ENCODE measurements at places on chromosomes 13 and 19. TPM values are rescaled to one million over a fixed set of nuclear protein-coding genes. Genes with fewer than 3 reads are reported as not detected.

ANGPTL4 gene
- polyA plus RNA-seq = 10.5 TPM

WTIP gene
- polyA plus RNA-seq = 12.8 TPM

GRCh38 chr19:29833614-29834261 lies 21.9 kb downstream of the CCNE1 start:
- DNase-seq = no peak

DNA sequence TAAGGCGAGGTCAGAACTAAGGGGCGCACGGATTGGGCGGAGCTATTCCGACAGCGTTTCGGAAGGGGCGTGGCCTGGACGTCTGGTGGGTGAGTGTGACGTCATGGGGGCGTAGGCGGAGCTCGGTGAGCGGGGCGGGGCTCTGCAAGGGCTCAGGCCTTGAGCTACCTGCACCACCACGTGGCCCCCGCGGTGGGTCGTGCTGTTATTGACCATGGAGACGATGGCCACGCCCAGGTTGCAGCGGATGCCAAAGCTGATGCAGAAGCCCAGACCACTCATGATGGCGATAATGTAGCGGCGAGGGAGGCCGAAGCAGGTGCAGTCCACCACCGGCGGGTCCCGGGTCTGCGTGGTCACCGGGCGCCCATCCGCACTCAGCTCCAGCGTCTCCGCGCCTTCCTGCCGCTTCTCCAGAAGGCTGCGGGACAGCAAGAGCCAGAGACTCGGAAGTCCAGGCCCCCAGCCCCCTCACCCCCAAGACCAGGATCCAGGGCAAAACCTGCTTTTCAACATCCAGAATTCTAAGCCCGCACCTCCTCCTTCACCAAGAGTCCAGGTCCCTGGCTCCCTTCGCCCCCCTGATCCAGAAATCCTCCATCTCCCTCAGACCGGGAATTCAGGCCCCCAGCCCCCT lies 4.8 kb downstream of the SLC17A7 start:
- DNase-seq = no peak

DNA sequence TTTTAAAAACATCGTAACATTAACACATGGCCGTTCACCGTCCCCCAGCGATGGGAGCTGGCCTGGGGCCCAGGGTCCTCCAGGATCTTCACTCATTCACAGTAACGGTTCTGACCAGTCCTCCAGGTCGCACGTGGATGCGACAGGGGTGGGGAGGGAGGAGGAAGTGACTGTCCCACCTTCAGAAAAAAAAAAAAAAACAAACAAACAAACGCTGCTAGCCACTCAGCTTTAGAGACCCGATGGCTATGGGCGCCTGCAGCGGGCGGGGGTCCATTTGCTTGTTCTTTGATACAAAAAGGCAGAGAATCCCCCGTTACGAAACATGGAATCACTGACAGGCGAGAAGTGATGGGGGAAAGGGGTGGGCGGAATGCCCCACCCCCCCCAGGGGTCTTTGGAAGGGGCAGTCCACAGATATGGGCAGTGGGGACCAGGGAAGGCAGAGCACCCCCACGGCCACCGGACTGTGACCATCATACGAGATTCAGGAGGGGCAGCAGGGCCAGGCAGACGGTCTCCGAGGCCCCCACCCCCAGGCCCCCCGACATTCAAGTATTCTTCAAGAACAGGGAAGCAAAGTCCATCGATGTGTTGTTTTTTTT lies 13.3 kb downstream of the MKNK2 start:
- DNase-seq = no peak

DNA sequence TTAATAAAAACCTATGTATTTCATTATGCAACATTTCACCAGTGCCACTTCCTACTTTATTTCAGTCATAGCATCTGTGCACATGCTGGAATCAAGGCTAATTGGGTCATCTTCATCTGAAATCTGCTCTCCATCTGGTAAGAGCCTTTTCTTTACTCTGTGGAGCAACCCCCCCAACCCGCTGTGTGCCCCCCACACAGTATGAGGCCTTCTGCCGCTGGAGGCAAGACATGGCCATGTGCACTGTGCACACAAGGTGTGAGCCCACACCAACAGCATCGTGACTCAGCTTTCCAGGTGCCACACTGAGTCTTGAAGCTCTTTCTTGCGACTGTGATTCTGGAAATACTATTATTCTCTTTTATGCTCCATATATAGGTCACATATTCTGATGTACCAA lies 471.0 kb downstream of the TBC1D4 start:
- no peak for DNase-seq

DNA sequence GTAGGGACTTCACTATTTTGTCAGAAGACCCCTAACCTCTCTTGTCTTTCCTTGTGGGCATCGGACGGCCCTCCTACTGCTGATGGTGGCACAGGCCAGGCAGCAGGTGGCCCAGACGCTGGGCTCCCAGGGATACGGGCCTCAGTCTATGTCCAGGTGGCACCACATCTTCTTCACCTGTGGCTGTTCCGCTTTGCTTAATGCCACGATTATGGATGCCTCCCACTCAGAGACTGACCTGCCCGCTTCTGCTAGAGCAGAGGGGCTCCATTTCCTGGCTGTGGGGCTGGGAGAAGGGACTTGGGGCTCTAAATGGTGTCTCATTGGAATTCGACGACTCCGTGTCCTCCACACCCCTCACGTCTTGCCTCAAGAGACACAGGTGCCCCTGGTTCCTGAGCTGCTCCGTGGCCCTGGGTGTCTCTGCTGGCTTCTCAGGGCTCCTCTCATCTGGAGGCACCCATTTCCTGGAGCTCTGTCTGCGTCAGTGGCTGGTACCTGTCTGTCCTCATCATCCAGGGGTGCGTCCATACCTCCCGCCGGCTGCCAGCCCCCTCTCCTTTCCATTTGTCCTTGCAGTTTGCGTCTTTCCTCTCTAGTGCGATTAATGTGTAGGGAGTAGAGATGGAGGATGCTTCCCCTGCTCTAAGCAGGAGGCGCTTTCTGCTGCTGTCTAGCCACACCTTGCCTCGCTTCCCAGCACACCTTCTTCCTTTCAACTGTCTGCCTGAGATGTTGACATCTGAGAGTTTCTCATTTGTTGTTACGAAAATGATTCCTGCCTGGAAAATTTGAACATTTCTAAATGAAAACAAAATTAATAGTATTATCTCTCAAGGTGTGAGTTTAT lies 63.4 kb downstream of the TEX29 start:
- no peak for DNase-seq

KLK8 gene
- 0.39 TPM for polyA plus RNA-seq

GRCh38 chr13:95156208-95156607 lies 145.0 kb downstream of the ABCC4 start:
- DNase-seq = peak; percentile 68

DNA sequence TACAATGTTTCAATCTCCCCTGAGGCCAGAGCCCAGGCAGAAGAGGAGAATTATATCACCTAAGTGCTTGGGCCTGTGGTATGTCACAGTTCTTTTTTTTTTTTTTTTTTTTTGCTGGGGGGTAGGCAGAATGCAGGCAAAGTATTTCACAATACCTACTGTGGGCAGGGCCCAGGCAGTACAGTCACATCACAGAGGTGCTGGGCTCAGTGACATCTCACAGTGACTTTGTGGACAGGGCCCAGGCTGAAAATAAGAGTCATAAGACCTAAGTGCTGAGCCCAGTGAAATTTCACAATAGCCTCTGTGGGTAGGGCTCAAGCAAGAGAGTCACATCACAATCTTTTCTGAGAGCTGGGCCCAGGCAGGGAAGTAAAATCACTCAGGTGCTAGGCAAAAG lies 15.9 kb upstream of the ZNF208 start:
- DNase-seq = no peak

- DNase-seq = no peak
Measured at GRCh38 chr13:66536746-66537145, 693.4 kb downstream of the PCDH9 start.

GRCh38 chr19:33621811-33622504 lies at the start of gene CHST8:
TSS of gene CHST8 (plus strand) at chr19:33621953. CDS start at chr19:33689262, 67,309 bp downstream.
- DNase-seq = peak; percentile 57

DNA sequence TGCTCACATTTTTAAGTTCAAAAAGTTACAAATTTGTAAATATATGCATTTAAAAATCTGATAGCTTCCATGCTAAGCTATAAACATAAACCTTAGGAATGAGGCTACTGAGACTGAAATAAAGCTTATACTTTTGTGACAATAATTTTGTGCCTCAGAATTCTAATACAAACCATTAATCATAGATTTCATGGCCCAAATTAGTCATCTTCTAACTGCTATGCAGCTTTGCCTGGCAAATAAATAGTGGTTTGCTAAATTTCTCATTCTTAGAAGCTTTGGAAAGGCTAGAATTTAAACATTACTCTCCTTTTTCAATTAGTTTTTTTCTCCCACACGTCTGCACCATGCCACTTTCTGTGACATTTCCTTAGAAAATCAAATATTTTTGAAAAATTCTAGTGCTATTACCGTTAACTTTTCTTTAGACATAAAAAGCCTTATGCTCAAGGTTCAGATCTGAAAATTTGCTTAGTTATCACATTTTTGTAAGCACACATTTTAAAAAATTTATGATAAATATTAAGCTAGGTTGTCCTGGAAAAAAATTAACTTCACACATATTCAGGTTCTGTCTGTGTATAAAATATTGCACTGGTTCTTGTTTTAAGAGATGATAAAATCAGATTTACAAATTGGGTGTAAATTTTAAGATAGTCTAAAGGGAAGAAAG lies 46.9 kb downstream of the FNDC3A start:
- no peak for DNase-seq

KASH5 gene
- 0.52 TPM for polyA plus RNA-seq

GRCh38 chr19:413756-414420 lies 4.9 kb upstream of the C2CD4C start:
- DNase-seq = no peak

GRCh38 chr13:37100731-37101130 lies 4.7 kb downstream of the CSNK1A1L start:
- peak; percentile 57 for DNase-seq

TMPRSS9 gene
- 0.37 TPM for polyA plus RNA-seq

DNA sequence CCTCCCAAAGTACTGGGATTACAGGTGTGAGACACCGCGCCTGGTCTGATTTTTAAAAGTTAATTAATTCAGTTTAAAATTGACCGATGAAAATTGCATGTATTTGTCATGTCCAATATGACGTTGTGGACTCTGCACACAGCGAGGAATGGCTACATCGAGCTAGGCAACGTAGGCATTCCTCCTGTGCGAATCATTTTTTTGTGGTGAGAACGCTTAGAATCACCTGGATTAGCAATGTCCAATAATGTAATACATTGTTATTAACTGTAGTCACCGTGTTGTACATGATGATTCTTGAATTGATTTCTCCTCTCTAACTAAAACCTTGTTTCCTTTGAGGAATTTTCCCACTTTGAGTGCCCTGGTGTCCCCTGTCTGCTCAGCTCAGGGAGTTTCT lies 3.4 kb downstream of the LAIR2 start:
- DNase-seq = no peak

- no peak for DNase-seq
Measured at GRCh38 chr19:44430956-44431355, 17.3 kb downstream of the ZNF229 start.

CEACAM19 gene
- polyA plus RNA-seq = 8.3 TPM

DNA sequence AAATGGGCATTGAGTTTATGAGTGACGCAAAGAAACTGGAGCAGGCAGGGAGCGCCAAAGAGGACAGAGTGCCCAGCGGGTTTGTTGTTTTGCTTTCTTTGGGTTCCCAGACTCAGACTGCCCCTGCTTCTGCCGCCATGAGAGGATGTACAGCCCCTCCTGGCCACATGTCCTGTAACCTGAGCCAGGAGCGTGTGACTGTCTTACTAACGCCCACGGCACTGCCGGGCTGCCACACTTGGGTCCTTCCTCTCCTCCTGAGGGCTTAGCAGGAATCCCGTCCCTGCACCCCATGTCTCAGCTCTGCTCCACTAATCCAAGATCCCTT lies 80.5 kb downstream of the GPR12 start:
- no peak for DNase-seq

DNA sequence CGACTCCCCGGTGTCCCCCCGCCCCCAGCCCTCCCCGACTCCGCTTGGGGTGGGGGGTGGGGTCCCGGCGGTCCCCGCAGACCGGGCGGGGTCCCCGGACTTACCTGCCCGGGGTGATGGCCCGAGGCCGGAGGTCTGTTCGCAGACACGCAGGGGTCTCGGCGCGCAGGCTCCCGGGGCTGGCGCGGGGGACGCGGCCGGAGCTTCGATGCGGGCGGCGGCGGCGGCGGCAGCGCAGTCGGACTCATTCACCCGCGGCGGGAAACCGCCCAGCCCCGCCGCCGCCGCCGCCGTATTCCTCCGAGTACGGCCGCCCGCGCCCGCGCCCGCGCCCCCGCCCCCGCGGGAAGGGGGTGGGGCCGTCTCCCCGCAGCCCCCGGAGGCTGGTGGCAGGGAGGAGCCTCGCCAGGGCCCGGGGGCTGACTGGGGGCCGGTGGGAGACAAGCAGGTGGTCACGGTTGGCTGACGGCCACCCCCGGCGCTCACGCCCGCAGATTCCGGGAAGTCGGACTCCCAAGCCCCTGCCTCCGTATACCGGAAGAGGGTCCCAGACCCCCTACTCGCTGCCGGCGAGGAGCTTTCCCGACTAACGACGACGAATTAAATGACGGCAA lies at the start of gene C2CD4C:
TSS of gene C2CD4C (minus strand) at position 246 of the 614 bp plus-strand sequence. CDS start 786 bp downstream, outside the sequence.
- DNase-seq = no peak

DNA sequence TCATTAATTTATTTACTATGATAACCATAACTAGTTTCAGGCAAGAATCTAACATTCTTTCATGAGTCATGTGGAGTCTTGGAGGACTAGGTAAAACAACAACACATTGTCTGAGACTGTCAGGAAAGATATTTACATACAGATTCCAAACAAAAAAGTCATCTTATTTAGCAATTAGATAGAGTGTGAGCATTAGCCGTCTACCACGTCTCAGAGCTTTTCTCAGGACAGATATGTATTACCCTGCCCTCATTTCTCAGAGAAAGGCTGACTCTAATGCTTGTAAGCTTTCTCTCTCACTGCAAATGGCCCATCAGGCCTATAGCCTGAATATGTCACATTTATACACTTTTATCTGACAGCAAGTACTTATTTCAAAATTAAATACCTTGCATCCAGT lies 312.1 kb upstream of the PCDH20 start:
- peak; percentile 50 for DNase-seq

DNA sequence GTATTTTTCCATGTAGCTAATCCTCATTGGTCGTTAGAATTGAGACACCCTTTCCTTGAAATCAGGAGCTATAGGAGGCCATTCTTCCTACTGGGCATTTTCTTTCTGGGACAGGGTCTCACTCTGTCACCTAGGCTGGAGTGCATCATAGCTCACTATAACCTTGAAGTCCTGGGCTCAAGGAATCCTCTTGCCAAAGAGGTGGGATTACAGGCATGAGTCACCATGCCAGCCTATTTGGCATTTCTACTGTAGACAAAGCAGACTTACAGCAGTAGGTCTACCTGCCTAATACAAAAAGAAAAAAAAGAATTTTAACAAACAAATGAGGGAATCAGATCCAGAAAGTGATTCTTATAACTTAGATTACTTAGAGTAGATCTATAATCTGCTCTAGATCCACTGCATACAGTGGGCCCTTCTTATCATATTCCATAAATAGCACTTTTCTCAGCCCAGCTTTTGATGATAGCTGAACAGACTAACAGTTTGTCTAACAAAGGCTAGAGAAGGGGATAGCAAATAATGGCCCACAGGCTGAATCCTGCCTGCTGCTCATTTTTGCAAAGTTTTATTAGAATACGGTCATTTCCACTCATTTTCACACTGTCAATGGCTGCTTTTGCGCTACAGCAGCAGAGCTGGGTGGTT lies 36.7 kb upstream of the USPL1 start:
- DNase-seq = no peak

Measured in lung (tissue), 17 donors.